ENCODE measurements at places on chromosomes 3 and 15. TPM values are rescaled to one million over a fixed set of nuclear protein-coding genes. Genes with fewer than 3 reads are reported as not detected.

- peaks cover 15% of the 10 kb centered on the region for H3K4me1 ChIP-seq
- H3K27me3 ChIP-seq: peaks cover 21% of the 10 kb centered on the region
- H3K27ac ChIP-seq: no peak overlapping the region
- DNase-seq: peak; percentile 8
- no peak overlapping the region for H3K4me3 ChIP-seq
These were observed 130.5 kb upstream of the NR2E3 start for GRCh38 chr15:71679793-71680353.

DNA sequence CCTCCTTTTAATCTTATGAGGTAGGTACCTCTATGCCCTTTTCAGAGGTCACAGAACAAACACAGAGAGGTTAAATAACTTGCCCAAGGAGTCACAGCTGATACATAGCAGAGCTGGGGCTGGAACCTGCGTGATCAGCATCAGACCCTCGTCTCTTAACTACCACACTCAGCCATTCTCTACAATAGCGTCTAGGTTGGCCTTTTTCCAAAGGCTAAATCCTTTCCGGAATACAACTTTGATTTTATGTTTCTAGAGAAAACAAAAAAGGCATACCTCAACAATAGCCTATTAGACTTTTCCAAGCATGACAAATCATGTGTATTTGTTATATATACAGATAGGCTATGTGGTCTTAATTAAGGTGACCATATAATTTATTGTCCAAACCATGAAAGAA, 187.2 kb downstream of the RORA start:
- H3K4me1 ChIP-seq: no peaks in the 10 kb centered on the region
- no peak for DNase-seq
- no peak overlapping the region for H3K27ac ChIP-seq
- no peaks in the 10 kb centered on the region for H3K36me3 ChIP-seq
- peaks cover 11% of the 10 kb centered on the region for H3K27me3 ChIP-seq

GRCh38 chr3:64799606-64800005, 111.8 kb upstream of the ADAMTS9 start:
- H3K4me1 ChIP-seq: no peaks in the 10 kb centered on the region
- no peak for DNase-seq
- no peaks in the 10 kb centered on the region for H3K27me3 ChIP-seq

DNA sequence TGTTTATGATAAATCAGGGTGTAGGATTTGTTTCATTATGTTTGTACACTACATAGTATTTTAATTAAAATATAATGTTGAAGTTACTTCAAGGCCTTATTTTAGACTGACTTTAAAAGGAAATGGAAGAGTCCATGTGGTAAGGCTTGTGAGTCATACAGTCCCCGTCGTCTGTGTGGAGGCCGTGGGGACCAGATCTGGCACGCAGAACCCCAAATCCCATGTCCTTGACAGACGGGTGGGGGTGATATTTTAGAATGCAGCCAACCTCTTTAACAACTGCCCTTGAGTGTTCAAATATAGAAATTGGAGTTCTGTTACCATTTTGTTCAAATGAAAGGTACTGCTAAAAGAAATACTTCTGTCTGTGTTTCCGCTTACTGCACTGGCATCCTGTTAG, 35.8 kb downstream of the ABHD17C start:
- peaks cover 4% of the 10 kb centered on the region for H3K36me3 ChIP-seq
- no peak overlapping the region for H3K4me3 ChIP-seq

DNA sequence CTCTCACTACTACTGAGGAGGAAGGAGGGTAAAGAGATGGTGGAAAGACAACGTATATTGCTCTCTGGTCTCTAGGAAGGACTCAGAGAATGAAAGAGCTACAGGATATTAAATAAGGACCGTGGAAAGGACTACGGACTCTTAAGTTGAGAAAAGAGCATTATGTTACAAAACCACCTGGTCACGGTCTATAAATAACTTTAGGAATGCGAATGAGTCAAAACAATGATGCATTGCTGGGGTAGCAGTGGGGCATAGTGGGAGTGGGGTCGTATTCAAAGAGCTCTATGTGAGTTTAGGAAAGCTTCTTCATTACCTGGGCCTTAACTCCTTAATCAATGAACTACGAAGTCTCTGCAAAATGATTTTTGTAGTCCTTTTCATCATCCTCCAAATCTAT, 295.7 kb upstream of the SOX14 start:
- H3K36me3 ChIP-seq: no peaks in the 10 kb centered on the region
- no peaks in the 10 kb centered on the region for H3K4me1 ChIP-seq
- H3K27ac ChIP-seq: no peak overlapping the region
- H3K27me3 ChIP-seq: no peaks in the 10 kb centered on the region

The LRRC57 gene
- 15.1 TPM for total RNA-seq

The FBLN2 gene
- 13.7 TPM for total RNA-seq

The SAMD7 gene
- not detected for total RNA-seq

Measured in activated CD8-positive, alpha-beta T cell treated with anti-CD3 and anti-CD28 coated beads for 36 hours (primary cell).